ENCODE measurements at places on chromosomes 2 and 18. TPM values are rescaled to one million over a fixed set of nuclear protein-coding genes. Genes with fewer than 3 reads are reported as not detected.
A peak's percentile ranks its signal among the peaks of the same experiment; 100 is the strongest.

DNA sequence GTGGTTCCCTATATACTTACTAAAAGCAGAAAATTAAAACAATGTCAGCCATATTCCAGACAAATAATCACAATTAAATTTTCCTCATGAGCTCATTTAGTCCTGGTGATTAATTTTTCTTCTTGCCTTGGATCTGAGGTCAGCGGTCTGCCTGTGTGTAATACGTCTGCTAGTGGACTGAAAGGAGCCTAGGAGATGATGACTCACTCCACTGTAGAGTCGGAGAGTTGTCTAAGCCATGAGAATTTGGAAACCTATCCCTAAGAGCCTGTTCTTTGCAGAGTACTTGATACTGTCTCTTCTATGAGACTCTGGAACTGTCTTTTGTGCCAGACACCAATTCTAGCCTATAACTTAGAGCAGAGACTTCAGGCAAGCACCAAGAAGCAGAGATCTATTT is 94.2 kb upstream of the RAB27B start:
- no peak for DNase-seq

GRCh38 chr2:180016937-180017336 is 9.8 kb upstream of the CWC22 start:
- no peak for DNase-seq

DNA sequence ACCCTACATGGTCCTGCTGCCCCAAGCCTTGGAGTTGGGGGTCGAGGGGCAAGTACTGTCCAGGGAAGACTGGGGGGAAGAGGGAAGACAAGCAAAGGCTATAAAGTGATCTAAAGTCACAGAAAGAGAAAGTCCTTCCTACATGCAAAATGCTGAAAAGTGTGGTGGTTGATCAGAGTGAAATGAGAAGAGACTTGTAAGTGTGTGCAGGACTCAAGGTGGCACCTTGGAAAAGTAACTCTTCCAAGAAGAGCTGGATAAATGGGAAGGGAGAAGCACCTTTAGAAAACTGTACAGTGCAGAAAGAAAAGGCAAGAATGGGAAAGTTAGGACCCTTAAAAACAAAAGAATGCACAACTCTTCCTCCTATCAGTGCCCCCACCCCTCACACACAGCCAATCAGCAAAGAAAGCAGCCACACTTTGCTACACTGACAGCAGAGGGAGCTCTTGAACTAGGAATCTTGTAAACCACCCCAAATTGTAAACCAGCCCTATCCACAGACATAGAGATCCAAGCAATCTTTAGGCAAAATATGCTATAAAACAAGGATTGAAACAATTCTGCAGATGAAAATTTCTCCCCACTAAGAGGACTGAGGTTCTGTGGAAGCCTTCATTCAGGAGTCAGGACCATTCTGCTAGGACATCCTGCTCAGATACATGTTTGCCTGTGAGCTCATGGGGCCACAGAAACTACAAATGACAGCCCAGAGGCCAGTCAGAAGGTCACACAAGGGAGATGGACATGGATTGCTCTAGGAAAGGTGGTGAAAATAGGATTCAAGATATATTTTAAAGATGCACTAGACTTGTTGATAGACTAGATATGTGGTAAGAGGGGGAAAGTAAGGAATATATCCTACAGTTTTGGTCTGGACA is 146.4 kb downstream of the FTCDNL1 start:
- DNase-seq = peak; percentile 74

- DNase-seq = no peak
These were observed 563.1 kb upstream of the FAM98A start for GRCh38 chr2:34162231-34162630.

DNA sequence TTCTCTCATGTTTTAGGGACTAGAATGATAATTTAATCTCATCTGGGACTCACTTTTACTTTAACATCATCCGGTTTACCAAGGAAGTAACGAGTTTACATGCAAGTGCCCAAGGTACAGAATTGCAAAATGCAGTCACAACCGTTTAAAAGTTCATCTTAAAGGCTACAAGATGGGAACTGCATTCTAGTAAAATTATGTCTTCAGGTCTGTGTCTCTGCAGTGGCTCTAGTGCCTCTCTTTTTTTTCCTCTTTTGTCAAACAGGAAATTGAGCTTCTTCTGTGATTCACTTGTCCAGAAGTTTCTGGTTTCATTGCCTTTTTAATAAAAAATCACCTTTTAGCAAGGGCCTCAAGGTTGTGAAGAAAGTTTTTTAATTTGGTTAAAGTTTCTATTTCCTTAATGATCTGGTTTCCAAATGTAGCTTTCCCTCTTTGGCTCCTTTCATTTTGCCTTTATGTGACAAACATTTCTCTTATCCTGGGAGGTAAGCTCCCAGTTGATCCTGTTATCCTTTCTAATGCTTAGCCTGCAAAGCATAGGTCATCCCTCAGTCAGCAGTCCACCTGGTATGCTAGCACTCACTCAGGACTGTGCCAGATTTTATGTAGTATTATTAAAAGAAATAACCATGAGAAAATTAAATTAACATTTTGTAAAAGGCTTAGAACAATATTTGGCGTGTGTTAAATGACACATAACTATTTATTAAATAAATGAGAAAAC is 2.4 kb downstream of the GLS start:
- DNase-seq = peak; percentile 65

- DNase-seq = no peak
These were observed 427.7 kb downstream of the CDH2 start for GRCh38 chr18:27749194-27749593.

GRCh38 chr2:9800975-9801726 is 42.1 kb upstream of the TAF1B start:
- no peak for DNase-seq

DNA sequence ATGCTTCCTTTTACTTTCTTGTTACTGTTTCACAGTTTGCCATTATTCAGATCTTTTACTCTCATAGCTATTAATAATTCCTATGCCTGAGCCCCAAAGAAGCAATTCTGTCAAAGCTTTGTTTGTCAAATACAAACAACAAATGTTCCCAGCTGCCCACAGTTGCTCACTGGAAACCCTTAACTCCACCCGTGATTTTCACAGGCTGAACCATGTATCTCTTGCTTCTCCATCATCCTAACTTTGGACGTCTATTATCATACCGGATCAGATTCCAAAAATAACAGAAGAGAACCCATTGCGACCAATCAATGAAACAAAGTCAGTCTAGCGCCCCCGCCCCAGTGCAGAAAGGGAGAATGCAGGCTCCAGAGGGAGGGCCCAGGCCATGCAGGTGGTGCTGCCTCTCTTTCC is 24.2 kb downstream of the COLEC12 start:
- DNase-seq = no peak

DNA sequence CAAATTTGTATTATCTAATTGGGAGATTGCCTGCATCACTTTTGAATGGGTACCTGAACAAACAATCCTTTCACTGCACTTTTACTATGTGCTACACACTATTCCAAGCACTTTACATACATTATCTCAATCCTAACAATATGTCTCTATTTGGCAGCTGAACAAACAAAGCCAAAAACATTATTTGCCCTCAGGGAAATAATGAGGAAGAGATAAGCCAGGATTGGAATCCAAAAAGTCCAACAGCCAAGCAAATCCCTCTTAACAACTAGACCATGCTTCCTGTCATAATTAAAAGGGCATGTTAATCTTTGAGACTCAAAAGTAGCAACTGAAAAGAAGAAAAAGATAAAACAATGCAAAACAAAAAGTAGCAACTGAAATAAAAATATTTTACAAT is 32.1 kb downstream of the RPRD1A start:
- no peak for DNase-seq

DNA sequence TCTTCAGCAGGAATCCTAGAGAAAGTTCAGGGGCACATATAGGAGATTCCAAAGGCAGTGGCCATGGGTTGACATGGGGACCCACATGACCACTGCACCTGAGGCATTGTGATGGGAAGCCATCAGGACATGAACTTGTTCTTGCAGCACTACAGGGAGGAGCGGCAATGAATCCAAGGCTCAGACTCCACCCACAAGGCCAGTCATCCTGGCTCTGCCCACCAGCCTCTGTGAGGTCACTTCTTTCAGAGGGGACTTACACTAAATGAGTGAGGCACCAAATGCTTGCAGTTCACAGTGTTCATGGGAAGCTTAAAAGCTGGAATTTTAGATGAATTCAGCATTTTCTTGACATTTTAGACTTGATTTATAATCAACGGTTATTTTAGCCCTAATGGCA is 254.2 kb downstream of the SETBP1 start:
- DNase-seq = no peak

- no peak for DNase-seq
These were observed 64.6 kb downstream of the SPTBN1 start for GRCh38 chr2:54520687-54521086.

DNA sequence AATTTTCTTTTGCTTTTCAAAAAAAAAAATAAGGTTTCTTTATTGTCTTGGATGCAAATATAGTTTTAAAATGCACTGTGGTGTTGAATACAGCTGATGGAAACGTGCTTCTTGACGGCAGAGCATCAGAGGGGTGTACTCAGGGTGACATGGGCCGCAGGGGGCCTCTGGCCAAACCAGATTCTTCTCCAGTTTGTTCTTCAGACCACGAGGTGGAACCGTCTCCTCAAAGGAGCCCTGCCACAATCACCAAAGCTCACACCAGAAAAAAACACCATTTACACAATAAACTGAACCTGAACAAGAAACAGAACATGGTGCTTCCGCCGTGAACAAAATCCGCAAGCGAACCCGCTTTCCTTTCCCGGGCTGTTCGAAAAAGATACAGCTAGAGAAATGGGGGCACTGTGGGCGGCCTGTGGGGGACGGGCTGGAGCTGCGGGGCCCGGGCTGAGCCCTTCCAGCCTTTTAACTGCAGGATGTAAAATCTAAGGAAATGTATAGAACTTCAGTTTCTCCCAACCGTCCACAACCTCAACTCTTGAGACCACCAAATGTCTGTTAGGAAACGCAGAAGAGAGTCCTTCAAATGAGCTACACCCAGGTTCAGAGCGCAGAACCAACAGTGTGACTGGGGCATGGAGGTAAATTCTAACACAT is 34.5 kb downstream of the PSMG2 start:
- DNase-seq = no peak

- peak; percentile 69 for DNase-seq
These were observed 1.5 kb upstream of the DLX1 start for GRCh38 chr2:172083628-172084394.

GRCh38 chr18:8188184-8188583 is 421.1 kb upstream of the RAB12 start:
- no peak for DNase-seq

- DNase-seq = no peak
These were observed 63.5 kb downstream of the CNTNAP5 start for GRCh38 chr2:124088616-124089015.

DNA sequence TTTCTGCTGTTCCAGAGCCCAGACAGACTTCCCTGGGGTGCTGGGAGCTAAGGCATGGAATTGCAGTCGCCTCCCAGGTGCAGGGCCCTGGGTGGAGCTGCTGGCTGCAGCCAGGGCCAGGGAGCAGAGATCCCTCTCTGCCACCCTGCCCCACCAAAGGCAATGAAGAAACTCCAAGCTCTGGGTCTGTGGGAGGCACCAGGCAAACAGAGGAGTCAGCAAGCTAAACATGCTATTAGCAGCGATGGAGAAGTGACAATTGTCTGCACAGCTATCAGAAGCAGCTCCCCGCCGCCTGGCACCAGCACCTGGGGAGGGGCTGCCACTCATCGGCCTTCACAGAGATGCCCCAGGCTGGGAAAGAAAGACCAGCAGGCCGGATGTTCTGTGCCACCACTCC is 28.0 kb upstream of the COX5B start:
- no peak for DNase-seq

DNA sequence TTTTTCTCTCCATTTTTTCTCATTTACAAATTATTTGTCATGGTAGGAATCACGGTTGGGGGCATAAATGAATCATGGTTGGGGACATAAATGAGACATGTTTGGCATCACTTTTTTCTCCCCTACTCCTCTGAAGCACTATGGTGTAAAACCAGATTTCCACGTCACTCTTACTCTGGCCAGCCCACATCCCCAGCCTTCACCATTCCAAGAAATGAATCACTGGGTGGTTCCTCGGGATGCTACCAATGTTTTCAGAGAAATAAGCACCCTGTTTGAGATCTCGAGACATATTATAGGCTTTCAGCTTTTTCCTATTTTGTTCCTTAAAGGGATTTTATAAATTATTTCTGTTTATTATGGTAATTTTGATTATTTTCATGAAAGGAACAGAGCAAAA is 155.0 kb upstream of the SLC8A1 start:
- DNase-seq = no peak

GRCh38 chr2:45237850-45238542 is 228.7 kb upstream of the SIX2 start:
- DNase-seq = no peak

DNA sequence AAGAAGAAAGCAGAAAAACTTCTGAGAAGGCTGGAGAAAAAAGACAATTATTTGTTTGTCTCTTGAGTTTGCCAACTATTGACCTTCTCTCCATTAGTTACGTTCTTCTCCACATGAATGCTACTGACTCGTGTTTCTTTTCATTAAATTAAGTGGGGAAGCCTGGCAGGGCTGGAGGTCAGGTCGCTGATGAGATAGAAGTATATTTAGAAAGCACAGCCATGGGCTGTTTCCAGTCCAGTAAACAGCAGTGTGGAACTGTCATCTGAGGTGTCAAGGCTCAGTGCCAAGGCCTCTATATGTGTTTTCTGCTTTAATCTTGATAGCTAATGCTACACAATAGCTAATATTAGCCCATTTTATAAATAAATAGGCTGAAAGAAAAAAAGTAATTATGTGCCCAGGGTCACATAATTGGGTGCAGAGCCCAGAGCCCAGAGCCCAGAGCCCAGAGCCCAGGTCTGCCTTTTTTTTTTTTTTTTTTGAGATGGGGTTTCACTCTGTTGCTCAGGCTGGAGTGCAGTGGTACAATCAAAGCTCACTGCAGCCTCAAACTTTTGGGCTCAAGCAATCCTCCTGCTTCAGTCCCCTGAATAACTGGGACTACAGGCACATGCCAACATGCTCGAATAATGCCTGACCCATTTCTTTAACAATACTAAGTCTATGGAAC is 6.3 kb downstream of the MSGN1 start:
- no peak for DNase-seq

GRCh38 chr2:47230418-47230817 is 75.3 kb upstream of the STPG4 start:
- DNase-seq = no peak

GRCh38 chr18:13437796-13438506 is 219.4 kb downstream of the LDLRAD4 start:
- DNase-seq = peak; percentile 88

DNA sequence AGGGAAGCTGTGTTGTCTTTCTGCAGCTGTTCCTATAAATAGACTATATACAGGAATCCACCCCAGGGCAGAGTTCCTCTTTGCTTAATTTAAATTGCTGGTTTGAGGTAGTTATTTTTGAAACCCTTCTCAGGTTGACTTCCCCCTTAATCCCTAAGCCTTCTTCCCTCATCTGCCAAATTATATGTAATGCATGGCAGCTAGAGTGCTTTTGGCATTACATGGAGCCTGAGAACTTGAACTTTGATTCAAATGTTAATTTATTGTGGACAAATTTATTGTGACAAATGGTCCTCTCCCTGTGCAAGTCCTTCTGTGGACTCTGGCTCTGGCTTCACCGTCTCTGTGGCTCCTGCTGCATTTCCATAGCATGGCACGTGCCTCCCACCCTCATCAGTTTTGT is 29.2 kb downstream of the MYO1B start:
- no peak for DNase-seq

GRCh38 chr18:70220628-70221027 is 15.1 kb upstream of the RTTN start:
- no peak for DNase-seq

- DNase-seq = no peak
These were observed 17.2 kb upstream of the ASB1 start for GRCh38 chr2:238409341-238410199.

NEMP2 gene
- 16.4 TPM for total RNA-seq

MOGAT1 gene
- not detected for total RNA-seq

CCT7 gene
- total RNA-seq = 696 TPM

TLX2 gene
- total RNA-seq = 0.54 TPM

SLC4A1AP gene
- total RNA-seq = 27.1 TPM

EPB41L3 gene
- total RNA-seq = 1.5 TPM

RIT2 gene
- total RNA-seq = not detected

CHRND gene
- not detected for total RNA-seq

All from activated CD4-positive, alpha-beta T cell treated with anti-CD3 and anti-CD28 coated beads, Interleukin-2, amount 10 ng/mL, durations not matched to agents 24 days and 14 days (primary cell).